ENCODE measurements at places on chromosomes 12 and 14.

DNA sequence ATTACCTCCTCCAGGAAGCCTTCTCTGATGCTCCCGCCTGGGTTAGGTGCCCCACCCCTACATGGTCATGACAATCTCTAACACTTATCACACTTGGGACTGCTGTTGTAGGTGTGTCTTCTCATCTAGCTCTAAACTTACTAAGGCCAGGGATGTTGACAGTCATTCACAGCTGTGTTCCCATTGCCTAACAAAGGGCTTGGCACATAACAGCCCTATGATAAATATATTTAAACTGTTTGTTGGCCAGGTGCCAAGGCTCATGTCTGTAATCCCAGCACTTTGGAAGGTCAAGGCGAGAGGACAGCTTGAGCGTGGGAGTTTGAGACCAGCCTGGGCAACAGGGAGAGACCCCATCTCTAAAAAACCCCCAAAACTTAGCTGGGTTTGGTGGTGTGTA, 98.8 kb upstream of the RGS6 start:
- DNase-seq = no peak

DNA sequence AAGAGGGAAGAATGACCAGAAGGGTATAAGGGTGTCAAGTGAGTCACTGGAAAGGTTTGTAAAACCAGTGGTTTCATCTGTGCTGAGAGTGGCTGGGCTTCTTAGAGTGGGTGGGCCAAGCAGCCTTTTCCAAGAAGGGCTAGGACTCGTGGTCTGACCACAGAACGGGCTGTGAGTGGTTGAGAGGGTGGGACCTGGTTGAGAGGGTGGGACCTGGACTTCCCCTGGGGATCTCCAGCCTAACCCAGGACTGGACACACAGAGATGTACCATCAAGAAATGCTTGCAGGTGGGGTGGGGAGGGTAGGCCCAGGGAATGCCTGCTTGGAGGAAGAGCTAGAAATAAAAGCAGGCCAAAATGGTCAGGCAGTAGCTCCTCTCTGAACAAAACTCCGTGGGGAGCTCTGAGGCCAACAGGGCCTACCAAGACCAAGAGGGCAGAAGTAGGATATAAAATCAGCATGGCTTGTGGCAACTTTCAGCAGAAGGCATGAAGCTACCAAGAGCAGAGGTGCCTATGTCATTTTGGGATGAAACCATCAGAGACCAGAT, 140.5 kb downstream of the FOXN3 start:
- DNase-seq = no peak

GRCh38 chr12:49364989-49365388, 2.3 kb upstream of the SPATS2 start:
- no peak for DNase-seq

DNA sequence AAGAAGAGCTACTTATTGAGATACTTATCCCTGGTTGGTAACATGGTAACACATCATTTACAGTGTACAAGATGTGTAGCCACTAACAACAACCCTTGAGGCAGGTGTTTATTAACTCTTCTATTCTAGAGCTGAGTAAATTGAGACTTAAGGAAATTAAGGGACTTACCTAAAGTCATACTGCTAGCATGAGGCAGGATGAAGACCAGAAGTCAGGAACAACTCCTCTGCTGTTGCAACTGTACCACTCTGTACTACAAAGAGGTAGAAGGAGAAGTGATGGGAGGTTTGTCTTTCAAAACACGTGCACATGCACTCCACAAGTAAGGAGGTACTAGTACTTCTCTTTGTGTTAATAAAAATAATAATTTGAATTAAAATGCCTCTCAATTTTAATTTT, 79.9 kb downstream of the LLPH start:
- DNase-seq = no peak

- DNase-seq = no peak
These were observed 276.5 kb downstream of the TMEM132C start for GRCh38 chr12:128543460-128543859.

DNA sequence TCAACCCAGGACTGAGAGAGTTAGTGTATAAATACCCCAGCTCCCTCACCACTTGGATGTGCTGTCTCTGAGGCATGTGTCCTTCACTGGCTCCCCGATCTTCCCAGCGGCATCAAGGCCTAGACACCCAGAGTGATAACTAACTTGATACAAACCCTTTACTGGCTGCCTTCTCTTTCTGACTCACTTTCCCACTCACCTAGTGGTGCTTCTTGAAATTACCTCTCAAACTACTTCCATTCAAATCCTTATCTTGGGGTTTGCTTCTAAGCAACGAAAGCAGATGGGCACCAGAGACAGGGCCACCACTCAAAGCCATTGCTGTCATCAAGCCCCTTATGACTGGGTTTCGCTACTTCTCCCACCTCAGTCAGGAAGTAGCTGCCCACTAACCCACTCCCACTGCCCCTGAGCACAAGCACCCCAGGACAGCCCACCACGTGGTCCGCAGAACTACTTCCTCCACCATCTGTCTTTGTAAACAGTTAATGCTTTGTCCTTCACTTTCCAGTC, 17.2 kb downstream of the ZFP36L1 start:
- peak; percentile 62 for DNase-seq

- DNase-seq = no peak
These were observed 8.1 kb downstream of the STON2 start for GRCh38 chr14:81392052-81392451.

DNA sequence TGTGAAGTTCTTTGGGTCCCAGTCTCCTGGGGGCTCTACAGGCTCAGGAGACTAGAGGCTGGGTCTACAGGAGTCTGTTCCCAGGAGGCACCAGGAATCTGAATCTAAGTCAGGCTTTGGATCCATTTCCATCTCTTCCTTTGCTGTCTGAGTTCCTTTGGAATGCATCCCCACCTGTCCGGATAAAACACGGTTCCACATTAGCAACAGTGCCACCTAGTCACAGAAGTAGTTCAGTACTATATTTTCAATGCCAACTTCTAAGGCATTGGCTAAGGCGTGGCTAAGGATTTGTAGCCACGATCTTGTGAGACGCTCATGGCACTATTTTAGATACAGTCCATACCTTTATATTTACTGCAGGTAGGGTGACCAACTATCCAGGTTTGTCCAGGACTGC, 15.1 kb downstream of the ZC2HC1C start:
- DNase-seq = no peak

DNA sequence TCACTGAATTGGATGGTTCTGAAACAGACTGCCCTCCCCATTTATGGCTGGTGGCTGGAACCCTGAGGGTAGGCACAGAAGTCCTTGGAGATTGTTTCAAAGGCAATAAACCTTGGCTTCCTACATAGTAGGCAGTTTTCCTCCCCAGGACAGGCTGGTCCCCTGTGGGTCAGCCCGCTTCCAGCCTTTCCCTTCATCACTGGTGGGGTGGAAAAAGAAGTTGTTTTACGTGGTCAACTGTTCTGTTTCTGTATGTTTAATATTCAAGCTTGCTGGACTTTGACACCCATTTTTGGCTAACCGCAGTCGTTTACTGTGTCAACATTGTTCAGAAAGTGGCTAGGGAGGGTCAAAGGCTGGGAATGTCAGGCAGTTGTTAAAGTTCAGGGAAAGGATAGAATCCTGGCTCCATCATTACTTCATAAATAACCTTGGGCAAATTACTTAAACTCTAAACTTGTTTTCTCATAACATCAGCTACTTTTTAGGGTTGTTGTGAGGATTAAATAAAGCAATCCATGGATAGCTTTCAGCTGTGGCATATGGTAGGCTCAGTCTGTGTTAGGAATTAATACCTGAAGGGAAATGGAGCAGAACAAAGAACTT, 2.4 kb downstream of the KLHDC2 start:
- no peak for DNase-seq

GRCh38 chr12:75854681-75855309, 176.8 kb downstream of the PHLDA1 start:
- DNase-seq = no peak

GRCh38 chr12:6943722-6944380, at the start of the genes C12orf57 and RNU7-1:
TSS of gene C12orf57 (plus strand) at chr12:6944022. CDS start at chr12:6944122, 100 bp downstream.
TSS of gene RNU7-1 (plus strand) at chr12:6943816.
- no peak for DNase-seq

DNA sequence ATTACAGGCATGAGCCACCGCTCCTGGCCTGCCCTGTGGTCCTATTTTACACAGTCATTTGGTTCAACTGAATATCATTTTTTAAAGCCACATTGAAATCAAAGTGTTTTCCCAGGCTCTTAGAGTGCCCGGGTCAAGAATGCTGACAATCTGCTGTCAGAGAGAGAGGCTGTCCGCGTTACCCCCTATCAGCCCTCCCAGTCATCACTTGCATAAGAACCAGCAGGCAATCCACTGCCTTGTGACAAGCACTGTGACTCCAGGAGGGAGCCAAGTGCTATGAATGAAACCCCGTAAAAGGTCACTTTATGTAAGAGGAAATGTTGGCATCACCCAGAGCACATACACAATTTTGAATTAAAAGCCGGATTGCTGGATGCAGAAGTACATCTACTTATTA, 13.5 kb downstream of the PHLDA1 start:
- no peak for DNase-seq

- DNase-seq = no peak
These were observed 13.2 kb upstream of the BMAL2 start for GRCh38 chr12:27319409-27319808.

DNA sequence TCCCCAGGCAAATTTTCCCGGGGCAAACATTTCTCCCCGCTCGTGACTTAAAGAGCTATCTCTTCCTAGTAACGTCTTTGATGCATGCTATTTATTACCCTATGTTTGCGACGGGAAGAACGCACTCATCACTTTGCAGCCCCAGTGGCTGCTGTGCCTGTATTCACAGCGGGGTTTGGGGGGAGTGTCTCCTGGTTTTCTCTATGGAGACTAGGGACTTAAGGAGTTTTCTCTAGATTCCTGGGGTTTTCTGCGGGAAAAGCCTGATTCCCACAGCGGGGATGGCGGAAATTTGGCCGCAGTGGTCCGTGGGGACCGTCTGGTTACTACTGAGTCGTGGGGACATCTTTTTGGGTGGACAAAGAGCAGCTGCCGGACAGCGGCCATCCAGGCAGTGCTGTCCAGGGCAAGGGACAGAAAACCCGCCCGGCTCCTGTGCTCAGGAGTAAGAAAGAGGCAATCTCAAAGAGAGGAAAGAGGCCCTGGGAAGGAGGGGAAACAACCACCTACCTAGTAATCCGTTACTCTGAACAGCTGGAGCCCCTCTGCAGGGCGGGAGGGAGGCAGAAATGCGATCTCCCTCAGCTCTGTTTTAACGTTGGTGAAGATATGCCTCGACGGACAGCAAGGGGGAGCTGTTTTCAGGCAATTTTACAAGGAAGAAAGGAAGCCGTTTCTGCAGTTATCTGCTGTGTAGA, 771 bp upstream of the AVPR1A start:
- no peak for DNase-seq

GRCh38 chr14:89702073-89702875, 252.3 kb downstream of the EFCAB11 start:
- DNase-seq = peak; percentile 43

- peak; percentile 91 for DNase-seq
These were observed at the start of gene IGFBP6 for GRCh38 chr12:53097564-53098353. TSS of gene IGFBP6 (plus strand) at chr12:53097667. CDS start at chr12:53097718, 51 bp downstream.

DNA sequence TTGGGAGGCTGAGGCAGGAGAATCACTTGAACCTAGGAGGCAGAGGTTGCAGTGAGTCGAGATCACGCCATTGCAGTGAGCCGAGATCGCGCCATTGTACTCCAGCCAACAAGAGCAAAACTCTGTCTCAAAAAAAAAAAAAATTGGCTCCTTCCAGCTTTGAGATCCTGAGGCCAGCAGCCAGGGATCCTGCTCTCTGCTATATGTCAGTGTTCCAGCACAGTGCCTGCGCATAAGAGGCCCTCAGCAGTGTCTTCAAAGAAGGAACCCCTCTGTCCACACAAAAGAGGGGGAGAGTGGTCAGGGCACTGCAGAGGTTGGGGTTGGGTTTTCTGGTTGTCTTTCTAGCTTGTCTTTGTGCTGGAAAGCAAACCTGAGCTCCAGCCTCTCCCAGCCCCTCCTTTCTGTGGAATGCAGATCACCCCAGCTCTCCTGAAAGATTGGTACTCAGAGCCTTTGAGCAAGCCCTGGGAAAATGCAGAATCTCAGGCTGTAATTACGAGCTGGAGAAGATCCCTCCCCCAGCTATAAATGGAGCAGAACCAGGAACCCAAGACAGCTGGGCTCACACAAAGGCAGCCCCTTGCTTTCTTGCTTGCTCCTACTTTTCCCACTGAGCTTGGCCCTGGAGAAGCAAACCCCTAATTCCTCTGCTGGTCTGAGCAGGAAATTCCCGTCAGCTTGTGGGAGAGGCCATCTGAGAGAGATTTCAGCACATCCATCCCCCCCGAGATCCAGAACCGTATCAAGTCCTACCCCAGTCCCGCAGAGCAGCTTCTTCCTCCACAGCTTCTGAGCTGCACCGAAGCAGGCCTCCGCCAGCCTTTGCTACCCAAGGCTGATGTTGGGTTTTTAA, 205.7 kb downstream of the ZFP36L1 start:
- no peak for DNase-seq

GRCh38 chr12:5944688-5945070, 380 bp downstream of the ANO2 start:
- no peak for DNase-seq

DNA sequence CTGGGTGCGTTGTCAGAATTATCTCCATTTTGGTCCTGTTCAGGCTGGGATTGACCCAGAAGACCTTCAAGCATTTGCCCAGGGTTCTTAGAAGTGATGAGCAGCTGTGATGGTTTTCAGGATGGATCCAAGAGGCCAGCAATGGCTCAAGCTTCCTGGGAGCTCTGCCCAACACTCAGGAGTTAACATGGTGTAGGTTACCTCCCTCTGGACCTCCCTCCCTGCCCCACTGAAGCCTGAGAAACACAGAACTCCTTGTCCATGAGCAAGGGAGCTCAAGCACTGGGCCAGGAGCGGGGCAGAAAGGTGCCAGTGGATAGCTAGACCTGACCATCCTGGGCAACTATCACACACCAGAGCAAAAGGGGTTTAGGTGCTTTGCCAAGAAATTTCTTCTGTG, 148.4 kb upstream of the FKBP4 start:
- DNase-seq = no peak

DNA sequence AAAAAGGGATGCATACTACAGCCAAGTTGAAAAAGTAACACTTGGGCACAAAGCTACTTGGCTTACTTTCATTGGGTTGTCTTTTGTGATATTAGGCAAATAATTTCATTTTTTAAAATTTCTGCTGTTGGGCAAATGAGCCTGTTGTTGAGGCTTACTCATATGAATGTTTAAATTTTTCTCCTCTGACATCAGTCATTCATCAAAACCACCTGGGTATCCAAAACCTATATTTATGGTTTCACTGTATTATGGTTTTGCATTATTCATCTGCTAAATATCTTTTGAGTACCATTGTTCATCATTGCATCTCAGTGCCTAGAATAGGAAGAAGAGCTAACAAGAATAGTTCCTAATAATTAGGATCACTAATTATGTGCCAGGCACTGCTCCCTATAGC, 28.1 kb downstream of the DYRK2 start:
- DNase-seq = no peak

DNA sequence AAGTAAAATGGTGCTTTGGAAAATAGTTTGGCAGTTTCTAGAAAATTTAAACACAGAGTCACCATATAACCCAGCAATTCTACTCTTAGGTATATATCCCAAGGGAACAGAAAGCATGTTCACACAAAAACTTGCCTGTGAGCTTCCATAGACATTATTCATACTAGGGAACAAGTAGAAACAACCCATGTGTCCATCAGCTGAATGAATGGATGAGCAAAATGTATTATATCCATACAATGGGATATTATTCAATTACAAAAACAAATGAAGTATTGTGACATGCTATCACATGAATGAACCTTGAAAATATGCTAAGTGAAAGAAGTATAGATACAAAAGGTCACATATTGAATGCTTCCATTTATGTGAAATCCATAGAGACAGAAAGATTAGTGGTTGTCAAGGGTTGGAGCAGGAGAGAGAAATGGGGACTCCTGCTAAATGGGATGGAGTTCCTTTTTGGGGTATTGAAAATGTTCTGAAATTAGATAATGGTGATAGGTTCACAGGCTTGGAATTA, 7.9 kb downstream of the SLC10A1 start:
- no peak for DNase-seq

GRCh38 chr12:125185311-125185739, 120.1 kb downstream of the AACS start:
- DNase-seq = no peak

Measured in lower leg skin (tissue), 4 donors.